Activated T-helper 1 cell treated with anti-CD3 and anti-CD28 coated beads, Interleukin-2, amount 50 U/mL, for 16 hours (primary cell): ENCODE measurements at places on chromosomes 2 and 18.

GRCh38 chr18:54766634-54767033 is 61.6 kb upstream of the RAB27B start:
- no peak for DNase-seq

DNA sequence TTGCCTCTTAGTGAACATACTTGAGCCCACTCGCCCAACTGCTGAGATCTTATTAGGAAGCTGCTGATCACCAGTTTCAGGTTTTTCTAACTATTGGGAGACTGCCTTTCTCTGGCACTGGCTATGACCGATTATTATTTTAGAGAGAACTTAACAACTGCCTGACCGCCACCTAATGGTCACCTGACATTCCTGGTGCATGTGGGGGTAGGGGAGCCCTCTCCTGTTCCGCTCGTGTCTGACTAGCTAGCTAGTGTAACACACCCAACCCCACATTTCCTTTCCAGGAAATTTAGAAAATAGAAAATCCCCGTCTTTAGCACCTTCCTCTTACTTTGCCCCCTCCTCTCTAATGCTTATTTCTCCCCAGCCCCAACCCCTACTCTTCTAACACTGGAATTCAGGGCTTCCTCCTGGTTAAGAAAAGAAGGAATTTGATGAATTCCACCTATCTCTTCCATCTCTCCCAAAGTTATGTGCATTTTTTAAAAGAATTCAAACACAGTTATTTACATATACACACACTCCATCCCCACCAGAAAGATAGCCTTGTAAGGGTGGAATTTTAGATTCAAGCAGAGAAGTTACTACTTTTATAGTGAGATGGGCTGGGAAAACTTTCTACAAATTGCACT is 19.4 kb upstream of the DNER start:
- DNase-seq, result no peak

DNA sequence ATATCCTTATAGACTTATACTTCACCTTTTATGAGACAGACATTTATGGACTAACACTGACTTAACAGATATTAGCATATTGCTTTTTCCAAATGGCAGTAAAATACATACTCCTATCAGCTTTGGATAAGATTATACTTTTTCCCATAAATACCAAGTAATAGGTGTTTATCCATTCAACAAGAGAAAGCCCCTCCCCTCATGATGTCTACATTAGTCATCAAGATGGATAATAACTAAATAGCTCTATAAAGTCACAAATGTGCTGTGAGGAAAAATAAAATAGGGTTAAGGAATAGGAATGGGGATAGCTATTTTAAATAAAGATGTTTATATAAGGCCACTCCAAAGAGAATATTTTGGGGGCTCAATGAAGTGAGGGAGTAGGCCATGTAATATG is 39.4 kb downstream of the CSRNP3 start:
- DNase-seq, result no peak

DNA sequence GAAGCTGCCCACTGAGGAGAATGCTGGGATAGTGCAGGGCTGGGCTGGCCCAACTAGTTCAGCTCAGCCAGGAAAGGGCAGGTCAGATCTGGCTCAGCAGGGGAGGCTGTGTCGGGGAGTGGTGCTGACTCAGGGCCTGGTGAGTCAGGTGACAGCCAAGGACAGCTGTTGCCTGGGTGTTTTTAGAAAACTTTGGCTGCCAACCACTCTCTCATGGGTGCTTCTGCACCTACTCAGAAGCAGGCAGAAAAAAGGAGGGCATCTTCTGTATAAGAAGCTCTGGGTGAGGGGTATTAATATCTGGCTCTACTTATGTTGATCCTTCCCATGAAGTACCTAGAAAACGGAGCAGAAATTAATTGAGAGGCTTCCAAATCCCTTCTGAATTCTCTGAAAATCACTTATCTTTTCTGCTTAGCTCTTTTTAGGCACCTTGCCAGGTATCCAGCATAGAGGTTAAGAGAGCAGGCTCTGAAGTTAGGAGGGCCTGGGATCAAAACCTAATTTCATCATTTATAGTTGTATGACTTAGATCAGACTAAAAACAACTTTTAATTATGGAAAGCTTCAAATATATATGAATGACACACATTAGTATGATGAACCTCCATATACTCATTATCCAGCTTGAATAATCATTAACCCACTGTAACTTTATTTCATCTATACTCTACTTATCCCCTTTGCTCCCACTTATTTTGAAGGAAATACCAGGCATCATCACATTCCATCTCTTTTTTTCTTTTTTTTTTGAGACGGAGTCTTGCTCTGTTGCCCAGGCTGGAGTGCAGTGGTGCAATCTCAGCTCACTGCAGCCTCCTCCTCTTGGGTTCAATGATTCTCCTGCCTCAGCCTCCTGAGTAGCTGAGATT is 15.5 kb upstream of the RAB10 start:
- no peak for DNase-seq

DNA sequence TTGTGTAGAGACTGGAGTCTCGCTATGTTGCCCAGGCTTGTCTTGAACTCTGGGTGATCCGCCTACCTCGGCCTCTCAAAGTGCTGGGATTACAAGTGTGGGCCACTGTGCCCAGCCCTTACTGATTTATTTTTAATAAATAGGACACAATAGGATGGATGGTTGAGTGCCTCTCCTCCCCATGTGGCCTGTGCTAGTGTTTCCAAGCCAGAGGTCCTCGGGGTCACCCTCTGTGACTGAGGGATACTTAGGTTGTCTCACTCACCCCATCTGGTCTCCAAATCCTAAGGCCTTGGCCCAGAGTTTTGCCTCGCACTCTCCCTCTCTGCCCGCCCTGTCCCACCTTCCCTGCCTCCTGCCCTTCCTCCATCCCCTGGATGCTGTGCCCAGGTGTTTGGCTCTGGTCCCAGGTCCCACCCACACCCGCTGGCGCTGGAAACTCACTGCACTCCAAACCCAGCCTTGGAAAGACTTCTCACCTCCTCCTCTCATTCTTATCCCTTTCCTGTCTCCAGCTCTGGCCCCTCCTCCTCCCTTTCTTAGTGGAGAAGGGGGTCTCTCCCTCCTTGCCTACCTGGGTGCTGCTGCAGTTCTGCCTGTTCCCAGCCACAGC is 4.7 kb upstream of the ECEL1 start:
- DNase-seq, result no peak

DNA sequence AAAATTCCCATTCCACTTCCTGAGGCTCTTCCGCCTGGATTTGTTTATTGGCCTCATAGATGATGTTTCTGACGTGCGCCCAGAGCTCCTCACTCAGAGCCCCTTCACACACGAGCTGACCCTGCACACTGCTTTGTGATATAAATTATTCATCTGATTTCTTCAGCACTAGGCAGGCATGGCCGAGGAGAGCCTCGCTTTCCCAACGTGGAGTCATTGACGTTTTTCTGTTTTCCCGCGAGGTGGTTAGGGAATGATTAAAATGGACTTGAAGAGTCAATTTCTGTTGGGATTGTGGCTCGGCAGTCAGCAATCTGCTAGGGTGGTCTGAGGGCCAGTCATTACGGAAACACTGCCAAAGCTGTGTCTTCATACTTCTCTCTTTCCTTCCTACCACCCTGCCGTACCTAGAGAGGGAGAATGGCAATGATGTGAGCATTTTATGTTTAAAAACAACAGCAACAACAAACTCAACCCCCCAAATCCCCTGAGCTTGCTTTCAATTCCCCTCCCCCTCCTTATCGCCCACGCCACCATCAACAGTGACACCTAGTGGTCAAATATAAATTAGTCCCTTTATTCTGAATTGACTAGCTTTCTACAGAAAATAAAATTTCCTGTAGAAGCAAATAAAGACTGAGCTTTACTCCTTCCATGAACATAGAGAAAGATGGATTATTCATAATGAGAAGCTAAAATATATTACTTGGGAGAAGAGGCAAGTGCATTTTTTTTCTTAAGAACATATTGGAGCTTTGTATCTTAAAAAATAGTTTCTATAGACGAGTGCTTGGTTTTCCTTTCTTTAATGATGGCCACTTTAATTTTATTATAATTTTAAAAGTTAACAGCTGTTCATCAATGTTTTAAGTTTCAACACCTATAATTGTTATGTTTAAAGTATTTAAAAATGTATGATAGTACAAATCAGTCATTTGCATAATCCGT is 285.1 kb downstream of the MTX2 start:
- DNase-seq, result no peak

GRCh38 chr2:180021850-180022249 is 14.8 kb upstream of the CWC22 start:
- no peak for DNase-seq

DNA sequence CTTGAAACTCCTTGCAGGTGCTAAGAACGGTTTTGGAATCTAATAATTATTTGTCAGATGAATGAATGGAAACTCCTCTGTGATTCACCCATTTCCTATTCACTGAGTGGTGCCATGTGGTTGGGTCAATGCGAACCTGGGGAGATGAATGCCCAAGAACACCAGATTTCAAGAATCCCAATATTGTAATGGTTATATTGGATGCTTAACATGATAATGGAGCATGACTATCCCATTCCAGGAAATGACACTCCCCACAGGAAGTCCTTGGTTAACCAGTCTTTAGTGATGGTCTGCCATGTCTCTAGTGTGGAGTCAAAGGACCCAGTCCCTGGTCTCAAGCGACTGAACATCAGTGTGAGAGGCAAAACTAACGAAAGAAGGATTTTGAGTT is 67.9 kb upstream of the ST3GAL5 start:
- DNase-seq, result no peak

GRCh38 chr18:63410792-63411191 is 11.5 kb downstream of the VPS4B start:
- DNase-seq, result no peak

- DNase-seq, result no peak
These were observed 53.9 kb upstream of the CYTIP start for GRCh38 chr2:157497638-157498314.

DNA sequence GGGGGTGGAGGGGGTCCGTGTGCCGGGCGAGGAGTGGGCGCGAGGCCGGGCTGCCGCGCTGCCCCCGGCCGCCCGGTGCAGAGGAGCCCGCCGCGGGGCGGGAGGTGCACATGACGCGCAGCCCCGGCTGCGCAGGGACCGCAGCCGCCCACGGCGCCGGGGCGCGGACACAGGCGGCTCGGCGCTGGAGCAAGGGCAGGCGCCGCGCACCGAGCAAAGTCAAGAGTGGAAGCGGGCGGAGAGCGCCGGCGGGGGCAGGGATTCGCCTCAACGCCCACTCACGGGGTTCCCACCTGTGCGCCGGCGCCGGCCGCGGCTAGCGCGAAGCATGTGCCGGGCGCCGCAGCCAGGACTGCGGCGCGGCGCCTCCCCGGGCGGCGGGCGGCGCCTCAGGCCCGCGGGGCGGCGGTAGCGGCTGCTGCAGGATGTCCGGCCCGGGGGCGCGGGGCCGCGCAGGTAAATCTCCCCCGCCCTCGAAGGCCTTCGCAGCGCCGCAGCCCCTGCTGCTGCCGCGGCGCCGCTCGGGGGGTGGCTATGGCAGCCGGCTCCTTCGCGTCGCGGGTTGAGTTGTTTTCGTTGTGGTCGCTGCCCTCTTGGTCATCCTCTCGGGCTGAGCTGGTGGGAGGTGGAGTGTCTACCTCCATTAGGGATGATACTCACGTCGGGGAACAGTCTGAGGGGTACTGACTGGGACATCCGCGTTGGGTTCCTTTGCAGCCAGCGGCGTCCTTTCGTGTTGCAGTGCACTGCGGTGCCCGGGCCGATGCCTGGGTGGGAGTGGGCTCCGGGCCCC is 216.3 kb upstream of the DTNA start:
- DNase-seq, result no peak

- no peak for DNase-seq
These were observed 88.8 kb upstream of the MAP4K4 start for GRCh38 chr2:101608408-101609310.

- DNase-seq, result no peak
These were observed 21.6 kb downstream of the EFEMP1 start for GRCh38 chr2:55901941-55902340.

GRCh38 chr2:234269769-234270204 is 219.3 kb downstream of the SPP2 start:
- no peak for DNase-seq

DNA sequence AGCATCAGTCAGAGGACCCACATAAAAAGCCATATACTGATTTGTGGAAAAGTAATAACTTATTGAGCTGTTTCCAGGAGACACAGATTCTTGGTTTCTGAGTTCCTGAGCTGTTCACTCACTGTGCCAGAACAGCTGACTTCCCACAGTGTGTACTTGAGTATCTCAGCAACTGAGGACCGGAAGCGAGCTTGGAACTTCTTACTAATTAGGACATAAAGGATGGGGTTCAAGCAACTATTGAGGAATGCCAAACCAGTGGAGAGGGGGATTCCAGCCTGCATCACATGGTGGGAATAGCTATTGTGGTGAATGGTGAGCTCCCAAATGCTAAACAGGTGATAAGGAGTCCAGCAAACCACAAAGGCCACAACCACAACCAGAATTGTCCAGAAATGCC is 16.4 kb downstream of the EEF1B2 start:
- no peak for DNase-seq

- no peak for DNase-seq
These were observed 465 bp upstream of the PLEKHA3 start for GRCh38 chr2:178479758-178480226.

DNA sequence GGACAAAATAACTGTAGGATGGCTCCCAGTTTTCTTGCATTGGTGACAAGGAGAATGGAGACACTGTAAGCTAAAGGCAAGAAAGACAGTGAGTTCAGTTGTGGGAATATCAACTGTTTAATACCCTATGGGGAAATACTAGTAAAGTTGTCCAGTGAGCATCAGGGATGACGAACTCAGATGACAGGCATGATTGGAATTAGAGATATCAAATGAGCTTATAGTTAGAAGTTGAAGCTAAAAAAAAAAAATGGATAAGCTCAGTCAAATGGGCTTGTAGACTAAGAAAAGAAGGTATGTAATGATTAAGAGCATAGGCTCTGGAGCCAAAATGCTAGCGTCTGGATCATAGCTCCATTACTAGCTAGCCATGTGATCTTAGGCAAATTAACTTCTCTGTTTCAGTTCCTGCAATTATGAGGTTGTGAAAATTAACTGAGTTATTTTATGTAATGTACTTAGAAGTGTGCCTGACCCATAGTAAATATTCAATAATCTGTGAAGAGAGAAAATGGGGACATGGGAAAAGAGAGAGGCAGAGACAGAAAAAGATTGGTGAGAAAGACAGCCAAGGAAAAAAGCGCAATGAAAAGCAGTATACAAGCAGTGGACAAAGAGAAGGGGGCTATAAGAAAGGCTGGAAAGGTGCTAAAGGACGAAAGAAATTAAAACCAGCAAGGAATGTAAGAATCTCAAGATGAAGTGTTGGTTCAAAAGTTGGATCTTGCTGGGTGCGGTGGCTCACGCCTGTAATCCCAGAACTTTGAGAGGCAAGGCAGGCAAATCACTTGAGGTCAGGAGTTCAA is 95.7 kb upstream of the SLC39A10 start:
- no peak for DNase-seq

- DNase-seq, result no peak
These were observed 142.3 kb downstream of the BCL2 start for GRCh38 chr18:63177259-63177658.
